RWPE1 (cell line): ENCODE measurements at places on chromosomes 5 and 9.
A peak's percentile ranks its signal among the peaks of the same experiment; 100 is the strongest.

DNA sequence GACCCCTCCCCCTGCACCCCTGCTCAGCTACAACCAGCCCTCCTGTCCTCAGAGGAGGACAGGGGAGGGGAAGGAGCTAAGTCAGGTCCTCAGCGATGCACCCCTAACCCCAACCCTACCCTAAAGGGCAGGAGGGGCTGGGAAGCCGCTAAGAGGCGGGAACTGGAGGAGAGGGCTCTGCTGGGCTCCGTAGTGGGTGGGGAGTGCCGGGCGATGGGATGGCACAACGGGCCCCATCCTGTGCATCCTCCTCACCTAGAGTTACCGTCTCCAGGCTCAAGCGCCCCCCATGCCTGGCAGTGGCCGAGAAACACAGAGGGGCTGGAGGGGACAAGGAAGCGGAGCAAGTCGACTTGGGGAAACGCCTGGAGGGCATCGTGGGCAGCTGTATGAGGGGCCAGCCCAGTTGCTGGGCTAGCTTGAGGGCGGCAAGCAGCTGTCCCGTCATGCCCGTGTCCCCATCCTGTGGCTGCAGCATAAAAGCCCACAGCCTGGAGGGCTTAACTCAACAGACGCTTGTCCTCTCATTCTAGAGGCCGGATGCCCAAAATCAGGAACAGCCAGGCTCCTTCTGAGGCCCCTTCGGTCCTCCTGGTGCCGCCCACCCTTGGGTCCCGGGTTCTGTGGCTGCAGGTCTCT lies 23.0 kb upstream of the UBAC1 start:
- no peak for DNase-seq

DNA sequence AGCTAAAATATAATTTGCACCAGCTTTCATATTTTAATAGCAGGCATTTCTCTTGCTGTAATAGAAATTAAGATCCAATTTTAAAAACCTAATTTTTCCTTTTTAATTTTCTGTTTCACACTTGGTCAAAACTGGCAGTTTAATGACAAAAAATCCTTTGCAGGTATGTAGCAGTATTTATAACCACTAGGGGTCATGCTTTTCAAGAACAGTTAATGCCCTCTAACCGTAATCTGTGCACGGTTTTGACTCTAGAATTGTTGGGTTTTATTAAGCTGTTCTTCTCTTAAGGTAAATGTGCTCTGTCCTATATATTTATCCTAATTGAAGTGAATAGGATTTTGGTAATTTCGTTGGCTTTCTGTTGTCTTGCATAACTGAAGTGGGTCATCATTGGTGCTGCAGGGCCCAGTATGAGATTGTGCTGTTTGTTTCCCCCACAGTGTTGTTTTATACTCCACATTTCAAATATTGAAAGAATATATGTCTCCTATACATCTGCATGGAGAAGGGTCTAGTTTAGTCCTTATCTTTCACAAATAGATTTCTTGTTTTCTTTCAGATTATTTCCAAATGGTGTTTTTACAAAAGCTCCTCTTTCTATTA lies 107.4 kb downstream of the SCAMP1 start:
- peak; percentile 46 for DNase-seq

DNA sequence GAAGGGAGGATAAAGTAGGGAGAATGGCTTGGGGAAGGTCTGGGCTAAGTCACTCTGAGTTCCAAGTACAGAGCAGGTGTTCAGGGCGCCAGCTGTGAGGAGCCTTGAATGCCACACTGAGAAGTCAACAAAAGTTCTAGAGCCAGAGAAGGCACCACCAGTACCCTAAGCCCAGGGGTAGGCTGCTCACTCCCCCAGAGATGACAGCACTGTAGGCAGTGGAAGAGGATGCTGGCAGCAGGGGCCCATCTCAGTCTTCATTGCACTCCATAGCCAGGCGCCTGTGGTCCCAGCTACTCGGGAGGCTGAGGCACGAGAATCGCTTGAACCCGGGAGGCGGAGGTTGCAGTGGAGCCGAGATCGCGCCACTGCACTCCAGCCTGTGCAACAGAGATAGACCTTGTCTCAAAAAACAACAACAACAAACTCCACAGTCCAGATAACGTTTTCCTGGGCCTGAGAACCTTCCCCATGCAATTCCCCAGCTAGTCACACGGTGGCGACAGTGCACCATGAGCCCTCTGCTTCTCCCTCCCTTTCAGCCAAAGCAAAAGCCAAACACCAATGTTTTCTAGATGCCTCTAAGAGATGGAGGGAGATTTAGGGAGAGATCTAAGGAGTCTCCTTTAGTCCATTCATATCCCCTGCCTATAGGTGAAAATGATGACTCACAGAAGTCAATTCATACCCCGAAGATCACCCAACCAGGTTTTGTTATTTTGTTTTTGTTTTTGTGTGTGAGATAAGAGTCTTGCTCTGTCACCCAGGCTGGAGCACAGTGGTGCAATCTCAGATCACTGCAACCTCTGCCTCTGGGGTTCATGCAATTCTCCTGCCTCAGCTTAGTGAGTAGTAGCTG lies 19.8 kb upstream of the NSD1 start:
- peak; percentile 94 for DNase-seq

DNA sequence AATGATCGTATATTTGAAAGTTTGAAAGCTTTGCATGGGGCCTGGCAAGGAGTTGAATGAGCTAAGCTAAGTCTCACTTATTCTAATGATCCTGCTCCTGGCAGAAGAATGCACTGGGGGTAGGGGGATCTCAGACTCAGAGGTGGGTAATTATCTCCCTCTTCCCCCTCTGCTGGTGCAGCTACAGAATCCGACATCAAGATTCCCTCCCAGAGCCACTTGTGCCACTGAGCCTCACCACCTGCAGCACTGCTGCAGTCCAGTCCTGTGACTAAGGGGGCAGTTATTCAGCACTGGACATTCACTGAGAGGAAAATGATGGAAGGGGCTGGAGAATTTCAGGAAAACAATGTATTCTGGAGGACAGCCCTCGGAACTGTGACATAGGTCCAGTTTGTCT lies 205.8 kb downstream of the DEPDC1B start:
- DNase-seq: no peak

DNA sequence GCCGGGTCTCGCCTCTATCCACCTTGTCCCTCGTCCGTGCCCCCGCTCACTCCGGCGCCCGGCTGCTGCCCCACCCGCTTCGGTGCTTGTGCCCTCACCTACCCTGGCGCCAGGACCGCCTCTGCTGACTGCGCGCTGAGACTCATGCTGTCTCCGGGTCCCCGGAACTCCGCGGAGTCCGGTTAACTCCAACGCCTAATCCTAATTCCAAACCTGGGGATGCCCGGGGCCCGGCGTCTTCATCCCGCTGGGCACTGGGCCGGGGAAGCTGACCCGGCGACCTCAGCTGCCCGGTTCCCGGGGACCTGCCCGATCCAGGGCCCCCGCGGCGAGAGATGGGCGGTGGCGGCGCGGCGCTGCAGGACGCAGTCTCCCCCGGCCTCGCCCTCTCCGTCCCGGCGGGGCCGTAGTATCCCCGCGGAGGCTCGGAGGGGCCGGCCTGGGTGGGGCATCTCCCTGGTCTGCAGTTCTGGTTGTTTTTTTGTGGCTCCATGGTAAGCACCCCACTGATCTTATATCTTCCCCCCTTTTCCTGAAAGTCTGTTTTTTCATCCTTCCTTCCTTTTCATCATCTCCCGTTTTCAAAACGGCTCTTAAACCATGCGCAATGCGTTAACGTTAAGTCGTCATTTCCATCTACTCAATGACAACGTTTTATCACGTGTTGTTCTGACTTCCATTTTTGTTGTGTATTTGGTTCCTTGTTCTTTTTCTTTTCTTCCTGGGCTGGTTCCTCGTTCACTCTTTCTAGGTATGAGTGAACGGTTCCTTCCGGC lies 41.1 kb upstream of the PLEKHG4B start:
- DNase-seq: no peak

GRCh38 chr5:144332265-144332664 lies 161.6 kb downstream of the KCTD16 start:
- no peak for DNase-seq

DNA sequence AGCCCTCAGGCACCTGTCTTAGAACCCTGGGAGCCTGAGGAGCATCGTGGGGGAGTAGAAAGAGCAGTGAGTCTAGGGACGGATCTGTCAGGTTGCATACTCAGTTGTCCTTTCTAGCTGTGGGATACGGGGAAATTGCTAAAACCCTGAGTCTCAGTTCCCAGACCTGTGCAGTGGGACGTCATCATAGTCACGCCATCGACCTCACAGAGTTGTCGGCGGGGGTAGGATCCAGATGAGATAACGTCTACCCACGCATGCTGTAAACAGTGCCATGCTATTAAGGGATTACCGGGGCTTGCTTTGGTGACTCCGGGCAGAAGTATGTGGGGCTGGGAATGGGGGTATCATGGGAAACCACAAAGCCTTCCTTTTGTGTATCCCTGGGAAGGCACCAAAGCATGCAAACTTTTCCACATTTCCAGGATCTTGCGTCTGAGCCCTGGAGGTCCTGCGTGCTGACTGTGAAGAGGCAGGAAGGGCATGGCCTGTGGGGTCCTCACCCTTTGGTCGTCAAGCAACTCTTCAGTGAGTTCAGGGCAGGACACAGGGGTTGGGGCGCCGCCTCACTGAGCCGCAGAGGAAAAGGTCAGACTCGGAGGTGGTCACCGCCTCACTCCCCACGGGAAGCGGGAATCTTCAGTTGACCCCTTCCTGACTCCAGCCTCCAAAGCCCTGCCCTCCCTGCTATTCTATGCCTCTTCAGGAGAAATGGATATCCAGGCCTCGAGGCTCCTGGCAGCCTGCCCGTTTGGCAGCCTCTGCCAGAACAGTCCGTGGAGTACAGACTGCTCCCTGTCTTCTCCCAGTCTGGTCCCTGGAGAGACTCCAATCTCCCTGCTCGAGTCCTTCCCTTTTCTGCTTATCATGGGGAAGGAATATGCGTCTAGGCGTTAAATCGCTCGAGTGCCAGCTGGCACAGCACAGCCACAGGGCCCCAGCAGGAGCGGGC lies 186.8 kb upstream of the KLF9 start:
- peak; percentile 57 for DNase-seq

DNA sequence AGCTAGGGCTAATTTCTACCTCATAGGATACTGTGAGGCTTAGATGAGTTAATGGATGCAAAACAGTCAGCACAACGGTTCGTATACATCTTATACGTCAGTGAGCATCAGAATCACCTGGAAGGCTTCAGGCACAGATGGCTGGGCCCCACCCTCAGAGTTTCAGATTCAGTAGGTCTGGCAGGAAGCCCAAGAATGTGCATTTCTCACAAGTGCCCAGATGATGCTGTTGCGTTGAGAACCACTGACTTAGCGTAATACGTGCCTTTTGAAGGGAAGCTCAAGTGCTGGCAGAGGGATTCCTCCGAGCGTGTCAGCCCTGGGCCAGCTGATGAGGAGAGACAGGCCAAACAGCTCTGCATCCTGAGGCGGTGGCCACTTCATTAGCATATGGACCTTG lies 117.1 kb upstream of the WWC1 start:
- DNase-seq: no peak

DNA sequence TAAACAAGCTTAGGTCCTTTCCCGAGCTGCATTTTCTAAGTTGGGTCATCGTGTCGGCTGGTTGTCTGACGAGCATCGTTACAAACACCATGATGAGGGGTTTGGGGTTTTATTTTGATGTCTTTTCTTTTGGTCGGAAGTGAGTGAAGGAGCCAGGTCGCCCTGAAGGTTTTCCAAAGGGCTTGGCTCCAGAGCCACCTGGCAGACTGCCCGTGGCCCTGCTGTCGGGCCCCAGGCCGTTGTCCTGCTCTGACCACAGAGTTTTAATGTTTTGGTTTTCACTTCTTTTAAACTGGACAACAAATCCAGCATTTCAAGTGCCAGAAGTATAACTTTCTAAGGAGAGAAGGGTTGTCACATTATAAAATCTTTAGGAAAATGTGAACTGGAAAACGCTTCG lies 42.3 kb downstream of the TENT4A start:
- no peak for DNase-seq

- no peak for DNase-seq
These were observed 40.8 kb upstream of the DMRT1 start for GRCh38 chr9:800591-801150.

DNA sequence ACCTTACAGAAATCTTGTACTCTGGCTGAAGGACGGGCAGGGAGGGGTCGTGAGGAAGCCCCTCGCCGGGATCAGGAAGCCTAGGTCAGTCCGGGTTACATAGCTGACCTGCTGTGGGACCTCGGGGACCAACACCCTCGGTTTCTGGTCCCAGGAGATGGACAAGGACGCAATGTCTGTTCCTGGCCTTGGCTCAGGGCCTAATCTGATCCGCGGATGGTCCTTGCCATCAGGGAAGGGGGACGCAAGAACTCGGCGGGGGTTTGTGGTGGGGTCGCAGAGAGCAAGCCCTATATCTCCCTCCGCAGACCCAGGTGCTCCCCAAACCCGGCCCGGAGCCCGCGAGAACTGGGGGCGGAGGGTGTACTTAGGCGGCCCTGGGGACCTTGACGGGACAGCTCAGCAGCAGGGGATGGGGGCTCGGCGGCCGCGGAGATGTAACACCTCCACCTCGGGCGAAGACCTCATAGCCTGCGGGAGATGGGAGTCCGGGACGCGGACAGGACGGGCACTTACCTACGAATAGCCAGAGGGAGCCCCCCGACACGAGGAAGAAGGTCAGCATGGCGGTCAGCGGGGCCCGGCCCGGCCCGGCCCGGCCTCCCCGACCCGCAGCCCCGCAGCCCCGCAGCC lies 353 bp downstream of the ACSL6 start:
- no peak for DNase-seq

DNA sequence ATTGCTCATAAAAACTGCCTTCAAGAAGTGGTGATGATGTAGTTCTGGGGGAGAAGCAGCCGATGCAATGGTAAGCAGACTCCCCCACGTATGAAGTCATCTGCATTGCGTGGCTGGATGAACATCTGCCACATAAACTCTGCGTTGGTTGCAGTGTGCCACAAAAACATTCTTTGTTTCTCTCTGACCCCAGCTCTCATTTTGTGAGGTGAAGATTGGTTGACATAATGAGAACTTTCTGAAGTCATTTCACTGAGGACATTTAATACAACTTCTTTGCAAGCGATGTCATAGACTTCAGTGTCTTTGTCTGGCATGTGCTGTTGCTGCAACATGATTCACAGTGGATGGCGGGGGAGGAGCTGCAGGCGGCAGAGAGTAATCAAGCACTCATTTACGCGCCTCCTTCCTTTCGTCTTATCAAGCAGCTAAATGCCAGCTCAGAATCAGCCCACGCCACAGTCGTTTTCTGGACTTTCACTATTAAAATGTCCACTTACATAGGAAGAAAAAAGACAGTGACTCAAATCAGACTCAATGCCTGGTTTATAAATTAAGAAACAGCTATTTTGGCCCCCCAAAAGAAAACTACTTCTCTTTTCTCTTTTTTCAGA lies 91.5 kb upstream of the NFIL3 start:
- no peak for DNase-seq

DNA sequence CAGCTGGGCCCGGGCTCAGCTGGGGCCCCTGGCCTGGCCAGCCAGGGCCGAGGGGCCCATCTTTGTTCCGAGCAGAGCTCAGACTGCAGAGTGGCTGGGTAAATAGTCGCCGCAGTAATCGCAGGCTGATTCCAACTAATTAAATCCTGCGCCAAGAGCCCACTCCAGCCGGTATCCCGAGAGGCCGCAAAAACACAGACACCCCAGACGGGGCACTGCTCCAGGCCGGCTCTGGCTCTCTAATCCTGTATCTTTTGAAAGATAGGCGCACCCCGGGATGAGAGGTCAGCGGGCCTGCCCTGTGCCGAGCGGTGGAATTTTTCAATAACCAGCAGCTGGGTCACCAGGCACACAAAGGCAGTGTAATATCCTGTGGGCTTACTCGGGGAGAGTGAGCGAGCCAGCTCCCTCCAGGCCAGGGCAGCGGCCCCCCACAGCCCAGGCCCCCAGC lies 57.7 kb downstream of the LMX1B start:
- no peak for DNase-seq
